ENCODE measurements at places on chromosomes 5 and 9.

DNA sequence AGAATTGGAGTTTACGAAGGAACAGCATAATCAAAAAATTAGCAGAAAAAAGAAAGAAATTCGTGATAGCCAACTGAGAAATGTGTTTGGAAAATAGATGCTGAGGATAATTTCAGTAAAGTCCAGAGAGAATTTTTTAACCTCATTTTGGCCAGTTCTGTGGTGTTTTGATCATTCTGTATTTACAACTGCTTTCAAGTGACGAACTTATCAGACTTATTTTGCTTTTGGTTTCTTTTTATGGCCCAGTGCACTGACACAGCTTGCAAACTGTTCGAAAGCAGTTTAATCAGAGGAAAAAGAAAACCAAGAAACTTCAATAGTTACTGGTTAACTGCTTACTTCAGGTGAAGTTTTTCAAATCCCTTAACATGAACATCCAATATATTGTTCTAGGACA is 1.9 kb downstream of the SDHA start:
- no peak for DNase-seq

DNA sequence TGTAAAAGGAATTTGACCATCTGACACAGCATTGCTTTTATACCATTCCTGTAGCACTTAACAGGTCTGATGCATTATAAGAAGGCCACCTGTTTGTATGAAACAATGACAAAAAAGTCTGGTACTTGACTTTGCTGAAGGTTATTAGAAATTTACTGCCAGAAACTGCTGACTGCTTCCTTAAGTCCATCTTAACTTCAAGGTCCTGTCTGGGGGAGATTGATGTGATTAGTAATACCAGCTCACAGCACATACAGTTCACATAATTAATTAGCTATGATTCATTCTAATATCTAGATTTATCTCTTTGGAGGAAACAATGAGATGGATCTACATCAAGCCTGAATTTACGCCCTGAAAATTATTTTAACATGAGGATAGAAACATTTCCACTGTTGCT is 49.6 kb upstream of the TEK start:
- DNase-seq = no peak

DNA sequence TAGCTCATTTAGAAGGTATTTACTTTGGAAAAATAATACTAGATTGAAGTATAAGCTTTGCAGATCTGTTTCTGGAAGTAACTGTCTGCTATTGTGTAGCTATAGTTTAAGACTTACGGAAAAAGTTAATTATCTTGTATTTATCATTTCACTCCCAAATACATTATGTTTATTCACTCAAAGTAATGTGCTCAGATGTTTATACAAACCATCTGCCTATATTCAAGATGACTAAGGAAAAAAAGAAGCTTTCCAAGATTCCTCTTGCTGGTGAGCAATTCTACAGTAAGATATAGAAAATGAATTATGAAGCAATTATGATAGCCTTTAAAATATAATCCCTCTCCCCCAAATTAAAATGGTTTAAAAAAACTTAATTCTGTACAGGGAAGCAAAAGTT is 137.9 kb downstream of the KIAA0825 start:
- no peak for DNase-seq

- no peak for DNase-seq
These were observed 13.1 kb downstream of the PROP1 start for GRCh38 chr5:177982956-177983355.

- DNase-seq = no peak
These were observed 140.5 kb upstream of the ACOT12 start for GRCh38 chr5:81534441-81534840.

DNA sequence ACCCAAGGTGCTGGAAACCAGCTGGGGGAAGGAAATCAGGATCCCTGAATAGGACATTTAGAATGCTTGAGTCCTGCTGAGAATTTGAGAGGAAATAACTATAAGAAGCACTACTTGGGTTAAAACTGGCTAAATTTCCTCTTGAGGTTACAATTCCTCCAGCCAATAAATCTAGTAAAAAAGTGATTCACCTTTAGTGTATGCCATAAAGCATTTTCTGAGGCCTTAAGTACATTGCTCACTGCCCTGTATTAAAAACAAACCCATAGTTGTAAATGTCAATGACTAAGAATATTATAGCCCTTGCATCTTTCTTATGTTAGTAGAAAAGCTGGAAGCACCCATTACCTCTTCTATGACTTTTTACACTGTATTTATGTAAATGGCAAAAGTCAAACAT is 634.7 kb upstream of the ARRDC3 start:
- no peak for DNase-seq

GRCh38 chr5:68033961-68034571 is 181.5 kb upstream of the PIK3R1 start:
- no peak for DNase-seq

DNA sequence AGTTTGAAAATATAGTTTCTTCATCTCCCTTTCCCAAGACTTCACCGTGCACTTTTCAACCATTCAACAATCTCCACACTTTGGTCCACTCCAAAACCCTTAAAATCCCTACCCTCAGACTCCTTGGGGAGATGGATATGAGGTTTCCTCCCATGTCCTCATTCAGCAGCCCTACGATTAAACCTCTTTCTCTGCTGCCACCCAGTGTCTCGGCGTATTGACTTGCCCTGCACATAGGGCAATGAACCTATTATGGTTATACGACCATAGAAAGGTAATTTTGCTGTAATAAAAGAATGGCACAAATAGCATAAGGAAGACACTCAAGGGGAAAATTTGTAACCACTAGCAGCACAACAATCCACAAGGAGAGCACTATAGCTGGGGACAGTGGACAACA is 803.5 kb downstream of the TLE1 start:
- DNase-seq = no peak

Data from NCI-H1930 (cell line).